ENCODE measurements at places on chromosomes 1 and 21. TPM values are rescaled to one million over a fixed set of nuclear protein-coding genes. Genes with fewer than 3 reads are reported as not detected.

Gene CLIC6
- total RNA-seq = 0.44 TPM

Gene LYPD8
- total RNA-seq = not detected

Gene CASZ1
- total RNA-seq = 13.0 TPM

Gene SERINC2
- total RNA-seq = not detected

All from naive thymus-derived CD8-positive, alpha-beta T cell (primary cell).